ENCODE measurements at places on chromosomes 2 and 18.

DNA sequence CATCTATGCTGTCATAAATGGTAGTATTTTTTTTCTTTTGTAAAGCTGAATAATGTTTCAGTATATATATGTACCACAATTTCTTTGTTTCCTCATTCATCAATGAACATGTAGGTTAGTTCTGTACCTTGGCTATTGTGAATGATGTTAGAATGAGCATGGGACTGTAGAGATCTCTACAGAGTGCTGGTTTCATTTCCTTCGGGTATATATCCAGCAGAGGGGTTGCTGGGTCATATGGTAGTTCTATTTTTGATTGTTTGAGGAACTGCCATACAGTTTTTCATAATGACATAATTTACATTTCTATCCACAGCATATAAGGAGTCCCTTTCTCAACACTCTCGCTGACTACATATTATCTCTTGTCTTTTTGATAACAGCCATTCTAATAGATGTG is 243.5 kb downstream of the CDH7 start:
- no peak for DNase-seq

DNA sequence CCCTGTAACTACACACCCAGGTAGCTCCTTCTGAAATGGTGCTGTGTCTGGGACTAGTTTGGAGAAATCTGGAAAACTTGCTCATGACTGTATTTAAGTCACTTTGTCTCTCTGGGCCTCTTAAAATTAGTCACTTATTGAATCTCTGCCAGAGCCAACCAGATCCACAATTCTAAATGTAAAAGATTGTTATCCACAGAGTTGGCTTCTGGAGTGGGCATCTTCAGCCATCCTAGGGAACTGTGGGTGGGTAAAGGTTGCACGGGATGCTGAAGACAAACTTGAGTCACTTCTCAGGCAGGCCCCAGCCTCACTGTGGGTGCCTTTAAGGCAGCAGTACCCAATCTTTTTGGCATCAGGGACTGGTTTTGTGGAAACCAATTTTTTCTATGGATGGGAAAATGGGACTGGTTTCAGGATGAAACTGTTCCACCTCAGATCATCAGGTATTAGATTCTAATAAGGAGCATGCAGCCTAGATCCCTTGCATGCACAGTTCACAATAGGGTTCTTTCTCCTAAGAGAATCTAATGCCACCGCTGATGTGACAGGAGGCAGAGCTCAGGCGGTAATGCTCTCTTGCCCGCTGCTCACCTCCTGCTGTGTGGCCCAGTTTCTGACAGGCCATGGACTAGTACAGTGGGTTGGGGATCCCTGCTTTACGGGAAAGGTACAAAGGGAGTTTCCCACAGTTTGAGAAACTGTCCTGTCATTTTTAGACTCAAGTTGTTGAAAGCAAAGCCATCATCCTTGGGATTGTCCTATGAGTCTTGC is 98.3 kb upstream of the SPRED2 start:
- no peak for DNase-seq

DNA sequence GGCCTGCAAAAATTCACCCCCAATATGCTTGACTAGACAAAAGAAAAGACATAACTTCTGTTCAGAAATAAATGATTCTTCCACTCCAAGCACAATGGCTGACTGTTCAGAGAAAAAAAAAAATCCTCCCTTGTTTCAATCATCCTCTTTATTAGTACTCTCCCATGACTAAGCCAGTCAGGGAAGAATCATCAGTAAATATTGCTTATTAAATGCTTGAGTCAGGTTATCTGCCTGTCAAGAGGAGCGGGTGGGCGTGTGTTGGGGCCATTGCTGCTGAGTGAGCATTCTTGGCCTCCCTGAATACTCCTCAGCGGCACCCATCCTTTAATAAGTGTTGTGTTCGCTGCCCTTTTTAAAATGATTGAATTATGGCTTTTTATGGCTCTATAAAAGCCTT is 1334.8 kb upstream of the CELF4 start:
- no peak for DNase-seq

GRCh38 chr2:234438305-234438977 is 58.4 kb downstream of the ARL4C start:
- DNase-seq = no peak

DNA sequence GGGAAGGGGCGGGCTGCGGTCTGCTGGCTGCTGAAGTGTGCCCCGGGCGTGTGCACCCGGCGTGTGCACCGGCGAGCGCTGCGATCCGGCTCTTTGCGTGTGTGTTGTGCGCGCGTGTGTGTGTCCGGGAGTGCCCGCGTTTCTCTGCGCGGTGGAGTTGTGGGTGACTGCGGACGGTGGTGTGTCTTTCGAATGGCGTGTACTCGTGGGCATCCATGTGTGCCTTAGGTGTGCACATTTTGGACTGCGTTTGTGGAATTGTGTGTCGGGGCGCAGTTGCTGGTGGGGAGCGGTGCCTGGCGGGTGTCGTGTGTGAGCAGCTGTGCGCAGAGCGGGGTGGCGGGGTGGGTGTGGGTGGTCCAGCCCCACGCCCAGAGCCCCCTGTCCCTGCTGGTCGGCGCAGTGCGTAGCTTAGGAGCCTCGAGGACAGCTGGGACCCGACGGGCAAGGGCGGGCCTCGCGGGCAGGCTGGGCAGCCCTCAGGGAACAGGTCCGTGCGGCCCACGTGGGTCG is 533 bp downstream of the HPCAL1 start:
- no peak for DNase-seq

DNA sequence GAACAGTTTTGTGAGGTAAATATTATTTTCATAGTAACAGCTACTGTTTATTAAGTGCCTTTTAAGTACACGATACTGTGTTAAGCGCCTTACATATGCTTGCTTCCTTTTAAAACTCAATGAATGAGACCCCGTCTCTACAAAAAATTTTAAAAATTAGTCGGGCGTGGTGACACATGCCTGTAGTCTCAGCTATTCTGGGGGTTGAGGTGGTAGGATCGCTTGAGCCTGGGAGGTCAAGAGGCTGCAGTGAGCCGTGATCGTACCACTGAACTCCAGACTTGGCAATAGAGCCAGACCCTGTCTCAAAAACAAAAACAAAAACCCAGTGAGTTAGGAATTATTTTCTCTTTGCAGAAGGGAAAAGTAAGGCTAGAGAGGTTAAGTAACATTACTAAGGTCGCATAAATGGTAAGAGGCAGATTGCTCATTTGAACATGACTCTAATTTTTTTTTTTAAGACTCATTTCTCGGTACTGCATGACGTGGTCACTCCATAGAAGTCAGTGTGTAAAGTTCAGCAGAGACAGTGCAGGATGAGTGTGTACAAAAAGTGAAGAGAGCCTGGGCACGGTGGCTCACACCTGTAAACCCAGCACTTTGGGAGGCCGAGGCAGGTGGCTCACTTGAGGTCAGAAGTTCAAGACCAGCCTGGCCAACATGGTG is 1.1 kb downstream of the METAP1D start:
- no peak for DNase-seq

DNA sequence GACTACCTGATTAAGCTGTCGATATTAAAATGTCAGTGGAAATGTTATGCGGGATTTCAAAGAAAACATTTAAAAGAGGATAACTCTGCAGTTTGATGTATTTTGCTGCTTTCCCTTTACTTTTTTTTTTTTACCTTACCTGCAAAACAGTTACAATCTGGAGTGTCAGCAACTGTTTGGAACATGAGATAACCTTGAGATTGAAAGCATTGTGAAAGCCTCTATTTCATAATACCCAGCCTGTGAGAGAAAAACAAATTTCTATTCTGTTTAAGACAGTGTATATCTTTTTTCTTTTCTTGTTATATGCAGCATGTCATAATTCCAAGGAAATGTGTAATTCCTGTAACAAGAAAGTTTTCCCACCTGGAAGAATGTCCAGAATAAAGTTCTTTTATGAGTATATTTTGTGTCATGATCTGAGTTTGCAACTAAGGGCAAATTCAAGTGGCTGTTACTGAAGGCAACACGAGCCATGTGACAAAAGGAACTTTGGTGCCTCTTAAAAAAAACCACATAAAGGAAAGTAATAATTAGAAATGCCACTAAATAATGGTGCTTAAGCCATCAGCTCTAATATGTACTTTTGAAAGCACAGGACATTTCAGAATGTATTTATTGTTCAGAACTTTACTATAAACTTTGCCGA is 297.0 kb upstream of the DSEL start:
- no peak for DNase-seq

DNA sequence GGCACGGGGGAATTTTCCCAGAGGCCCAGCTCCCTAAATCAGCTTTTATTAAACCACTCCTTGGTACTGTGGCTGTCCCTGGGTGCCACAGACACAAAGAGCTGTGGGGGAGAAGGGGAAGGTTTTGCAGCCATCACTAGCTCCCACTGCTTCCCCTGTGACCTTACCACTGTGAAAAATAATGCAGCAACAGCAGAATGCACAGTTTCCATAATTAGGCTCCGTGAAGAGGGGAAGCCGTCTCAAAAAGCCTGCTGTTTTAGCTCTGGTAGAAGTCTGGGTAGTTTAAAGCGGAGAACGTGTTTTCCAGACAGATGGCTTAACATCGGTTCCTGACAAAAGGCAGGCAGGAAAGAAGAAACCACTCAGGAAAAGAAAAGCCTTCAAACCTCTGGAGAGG is 27.5 kb upstream of the CAB39 start:
- no peak for DNase-seq

- peak; percentile 78 for DNase-seq
Observed at GRCh38 chr2:85326406-85327159, 1.2 kb downstream of the TGOLN2 start.

GRCh38 chr18:27363872-27364271 is 178.8 kb upstream of the CHST9 start:
- DNase-seq = peak; percentile 12

All from AML-193 (cell line).